ENCODE measurements at places on chromosomes 6 and 20.
A peak's percentile ranks its signal among the peaks of the same experiment; 100 is the strongest.

- no peak for DNase-seq
These were observed 20.7 kb upstream of the ZNF76 start for GRCh38 chr6:35238843-35239289.

GRCh38 chr6:157207521-157208076 is 115.7 kb downstream of the TMEM242 start:
- no peak for DNase-seq

DNA sequence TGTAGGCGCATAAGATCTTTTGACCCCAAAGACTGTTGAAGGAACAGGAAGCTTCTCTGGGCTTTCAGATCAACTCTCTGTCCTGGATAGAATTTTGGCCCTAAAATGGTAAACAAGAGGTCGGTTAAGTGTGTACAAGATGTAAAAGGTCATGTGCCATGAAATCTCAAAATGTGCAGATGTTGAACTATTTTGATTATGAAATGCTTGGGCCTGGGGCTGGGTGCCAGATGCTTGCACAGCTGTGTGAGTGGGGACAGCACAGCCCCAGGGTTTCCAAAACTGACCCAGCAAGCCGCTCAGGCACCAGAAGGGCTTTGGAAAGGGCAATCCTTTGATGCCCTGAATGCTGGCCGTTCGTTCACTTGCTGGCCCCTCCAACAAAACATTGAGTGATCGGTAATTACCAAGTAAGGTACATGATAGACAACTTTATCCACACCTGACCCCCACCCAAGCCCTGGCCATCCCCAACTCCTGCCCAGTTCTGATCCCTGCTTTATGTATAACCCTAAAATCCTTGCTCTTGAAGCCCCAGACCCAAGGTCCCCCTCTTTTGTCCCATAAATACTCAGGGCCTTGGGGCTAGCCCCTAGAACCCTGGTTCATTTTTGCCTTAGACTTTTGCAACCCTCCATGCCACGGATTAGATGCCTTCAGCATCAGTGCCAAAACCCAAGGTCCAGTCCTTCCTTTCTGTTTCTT is 1.9 kb downstream of the TMEM239 start:
- DNase-seq: no peak

DNA sequence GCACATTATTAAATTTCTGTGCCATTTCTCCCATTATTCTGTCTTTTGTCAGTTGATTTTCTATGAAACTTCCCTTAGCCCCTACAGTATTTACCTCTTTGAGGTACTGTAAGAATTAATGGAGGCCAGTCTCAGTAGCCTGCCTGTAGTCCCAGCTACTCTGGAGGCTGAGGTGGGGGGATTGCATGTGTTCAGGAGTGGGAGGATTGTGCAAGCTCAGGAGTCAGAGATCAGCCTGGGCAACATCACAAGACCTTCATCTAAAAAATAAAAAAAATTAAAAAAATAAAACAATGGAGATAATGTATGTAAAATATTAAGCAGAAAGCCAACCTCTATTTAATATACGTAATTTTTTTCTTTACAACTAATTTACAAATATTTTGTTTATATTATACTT is 77.8 kb downstream of the OR2B2 start:
- peak; percentile 52 for DNase-seq

- no peak for DNase-seq
These were observed 209.5 kb upstream of the RGS17 start for GRCh38 chr6:153340568-153340967.

GRCh38 chr6:52152711-52153160 is 33.4 kb upstream of the IL17A start:
- no peak for DNase-seq

GRCh38 chr6:162211022-162211421 is 516.5 kb downstream of the PRKN start:
- no peak for DNase-seq

DNA sequence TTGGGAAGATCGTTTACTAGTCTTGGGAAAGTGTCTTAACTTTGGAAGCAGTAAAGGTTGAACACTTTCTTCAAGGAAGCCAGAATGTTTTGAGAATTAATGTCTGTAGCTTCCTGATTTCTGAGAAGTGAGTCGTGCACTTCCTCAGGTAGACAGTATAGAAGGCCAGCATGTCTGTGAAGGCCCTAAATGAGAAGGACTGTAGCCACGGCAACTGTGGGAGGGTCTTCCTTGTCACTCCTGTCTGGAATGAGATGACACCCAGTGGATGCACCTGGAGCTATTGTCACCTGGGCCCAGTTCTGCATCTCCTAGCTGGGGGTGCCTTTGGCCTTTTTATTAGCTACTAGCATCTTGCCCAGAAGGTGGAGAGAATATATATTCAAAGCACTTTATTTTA is 8.8 kb downstream of the STX16 start:
- no peak for DNase-seq

DNA sequence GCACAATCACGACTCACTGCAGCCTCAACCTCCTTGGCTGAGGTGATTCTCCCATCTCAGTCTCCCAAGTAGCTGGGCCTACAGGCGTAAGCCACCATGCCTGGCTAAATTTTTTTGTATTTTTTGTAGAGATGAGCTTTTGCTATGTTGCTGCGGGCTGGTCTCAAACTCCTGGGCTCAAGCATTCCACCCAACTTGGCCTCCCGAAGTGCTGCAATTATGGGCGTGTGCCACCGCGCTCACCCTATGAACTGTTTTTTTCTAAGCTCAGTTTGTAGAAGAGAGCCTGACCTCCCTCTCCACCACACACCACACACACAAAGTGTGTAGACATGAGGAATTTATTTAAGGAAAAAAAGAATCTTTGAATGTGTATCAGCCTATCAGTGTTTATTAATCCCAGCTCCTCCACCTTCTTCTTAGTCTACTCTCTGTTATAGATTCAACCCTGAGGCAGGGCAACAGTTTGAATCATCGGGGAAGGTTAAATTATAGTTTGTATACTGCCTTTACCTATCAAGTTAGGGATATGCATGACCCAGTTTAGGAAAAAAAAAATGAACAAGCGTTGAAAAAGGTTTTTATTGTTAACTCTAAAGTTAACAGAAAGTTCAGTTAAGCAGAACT is 74.1 kb downstream of the PLEKHG1 start:
- DNase-seq: no peak

DNA sequence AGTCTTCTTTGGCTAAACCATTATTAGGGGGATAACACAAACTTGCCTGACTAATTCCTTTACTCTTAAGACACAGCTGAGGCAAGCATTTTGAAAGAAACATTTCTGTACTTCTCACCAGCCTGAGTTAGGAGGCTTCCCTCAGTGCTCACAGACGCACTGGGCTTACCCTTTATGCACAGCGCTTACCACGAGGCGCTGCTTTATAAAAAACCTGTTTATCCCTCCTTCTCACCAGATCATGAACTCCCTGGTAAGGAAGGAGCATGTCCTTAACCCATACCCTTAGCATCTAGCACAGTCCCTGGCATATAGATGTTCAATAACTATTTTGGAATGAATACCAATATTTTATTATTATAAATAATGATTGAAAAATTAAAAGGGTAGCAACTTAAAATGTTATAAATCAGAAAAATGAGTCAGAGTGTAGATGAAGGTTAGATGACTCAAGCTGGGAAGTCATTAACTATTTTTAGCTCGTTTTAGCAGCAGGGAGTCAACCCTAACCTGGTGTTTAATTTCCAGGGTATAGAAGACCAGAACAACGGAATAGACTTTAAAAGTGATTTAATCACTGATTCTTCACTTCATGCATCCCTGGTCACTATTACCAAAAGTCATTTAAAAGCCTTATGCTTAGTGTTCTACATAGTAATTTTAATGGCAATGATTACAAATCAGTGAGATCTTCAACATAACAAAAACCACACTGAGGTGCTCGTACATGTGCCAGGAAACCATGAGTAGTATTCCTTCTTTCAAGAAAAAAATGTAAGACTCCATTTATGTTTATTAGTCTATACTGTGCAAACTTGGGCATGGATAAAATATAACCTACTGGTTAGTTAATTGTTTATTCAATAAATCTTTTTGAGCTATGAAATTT is 4.1 kb upstream of the TPD52L1 start:
- DNase-seq: no peak

DNA sequence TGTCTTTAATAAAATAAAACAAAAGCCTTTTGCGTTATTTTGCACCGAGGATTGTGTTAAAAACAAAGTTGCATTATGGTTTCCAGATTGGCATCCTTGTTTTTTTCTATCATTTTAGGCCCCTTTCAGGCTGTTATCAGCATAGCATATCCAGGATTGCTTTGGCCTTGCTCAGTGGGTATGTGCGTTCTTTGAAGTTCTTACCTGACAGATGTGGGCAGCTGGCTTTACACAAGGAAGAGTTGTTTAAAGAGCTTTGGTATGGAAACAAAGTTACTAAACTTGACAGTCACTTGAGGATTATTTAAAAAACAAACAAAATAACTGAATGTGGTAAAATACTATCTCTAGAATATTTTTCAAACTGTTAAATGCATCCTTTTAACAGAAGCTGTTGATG is 6.6 kb downstream of the VAPB start:
- no peak for DNase-seq

DNA sequence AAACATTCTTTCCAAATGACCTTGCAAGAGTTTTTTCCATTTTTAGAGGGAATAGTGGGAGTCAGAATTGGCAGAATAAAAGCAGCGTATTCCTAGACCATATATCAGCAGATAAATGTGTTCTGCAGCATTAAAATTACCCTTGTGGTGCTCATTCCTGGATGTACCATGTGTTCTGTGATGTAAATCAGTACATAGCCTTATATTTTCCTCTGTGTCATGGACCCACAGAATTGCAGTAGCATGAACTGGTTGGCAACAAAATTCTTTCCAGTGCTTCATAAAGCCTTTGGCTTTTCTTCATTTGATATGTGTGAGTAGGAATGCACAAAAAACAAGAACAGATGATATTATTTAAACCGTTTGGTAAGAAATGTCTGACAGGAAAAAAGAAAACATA is 32.5 kb downstream of the ANKEF1 start:
- DNase-seq: no peak

DNA sequence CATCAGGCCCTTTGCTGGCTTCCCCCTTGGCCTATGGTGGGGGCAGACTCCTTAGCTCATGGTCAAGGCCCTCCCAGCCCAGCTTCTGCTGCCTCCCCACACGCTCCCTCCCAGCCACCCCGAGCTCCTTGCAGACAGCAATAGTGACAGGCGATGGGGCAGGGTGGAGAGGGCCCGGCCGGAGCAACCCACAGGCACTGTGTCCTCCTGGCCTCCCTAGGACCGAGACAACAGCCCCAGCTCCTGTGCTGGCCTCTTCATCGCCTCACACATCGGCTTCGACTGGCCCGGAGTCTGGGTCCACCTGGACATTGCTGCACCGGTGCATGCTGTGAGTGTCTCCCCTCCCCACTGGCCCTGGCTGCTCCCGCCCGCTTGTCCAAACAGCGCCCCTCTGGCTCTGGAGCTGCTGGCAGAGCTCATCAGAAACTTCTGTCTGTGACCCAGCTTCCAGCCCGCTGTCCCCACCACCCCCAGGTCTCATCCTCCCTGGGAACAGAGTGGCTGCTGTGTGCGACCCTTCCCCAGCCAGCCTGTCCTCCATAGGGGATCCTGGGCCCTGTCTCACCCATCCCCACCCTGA is 21.8 kb downstream of the NPEPL1 start:
- no peak for DNase-seq

DNA sequence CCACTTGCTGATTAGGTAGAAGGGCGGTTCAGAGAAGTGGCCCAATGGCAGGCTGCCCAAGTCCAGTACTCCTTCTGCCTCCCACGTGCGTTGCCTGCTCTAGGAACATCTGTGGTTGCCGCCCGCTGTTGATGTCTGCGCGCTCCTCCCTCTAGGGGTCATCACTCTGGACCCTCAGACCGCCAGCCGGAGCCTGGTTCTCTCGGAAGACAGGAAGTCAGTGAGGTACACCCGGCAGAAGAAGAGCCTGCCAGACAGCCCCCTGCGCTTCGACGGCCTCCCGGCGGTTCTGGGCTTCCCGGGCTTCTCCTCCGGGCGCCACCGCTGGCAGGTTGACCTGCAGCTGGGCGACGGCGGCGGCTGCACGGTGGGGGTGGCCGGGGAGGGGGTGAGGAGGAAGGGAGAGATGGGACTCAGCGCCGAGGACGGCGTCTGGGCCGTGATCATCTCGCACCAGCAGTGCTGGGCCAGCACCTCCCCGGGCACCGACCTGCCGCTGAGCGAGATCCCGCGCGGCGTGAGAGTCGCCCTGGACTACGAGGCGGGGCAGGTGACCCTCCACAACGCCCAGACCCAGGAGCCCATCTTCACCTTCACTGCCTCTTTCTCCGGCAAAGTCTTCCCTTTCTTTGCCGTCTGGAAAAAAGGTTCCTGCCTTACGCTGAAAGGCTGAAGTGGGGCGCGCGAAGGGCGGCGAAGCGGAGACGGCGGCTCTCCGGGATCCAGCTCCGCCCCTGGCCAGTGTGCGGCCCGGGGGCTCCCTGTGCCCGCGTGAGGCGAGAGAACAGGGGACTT is 8.5 kb downstream of the TRIM15 start:
- DNase-seq: peak; percentile 60

DNA sequence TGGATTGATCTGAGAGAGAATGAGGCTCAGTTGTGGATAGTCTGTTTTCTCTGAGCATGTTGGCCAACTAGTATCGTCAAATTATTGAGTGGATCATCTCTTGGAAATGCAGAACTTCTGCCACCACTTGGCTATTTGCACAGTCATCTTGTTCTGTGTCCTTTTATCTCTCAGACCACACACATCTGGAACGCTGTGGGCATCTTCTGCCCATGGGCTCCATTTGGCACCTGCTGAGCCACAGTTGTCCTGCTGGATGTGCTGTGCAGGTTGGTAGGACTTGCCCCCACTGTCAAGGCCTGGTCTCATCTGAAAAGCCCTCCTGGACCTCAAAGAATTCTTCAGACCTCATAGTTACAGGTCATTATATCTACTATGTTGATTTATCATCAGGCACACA is 16.7 kb upstream of the C20orf144 start:
- peak; percentile 34 for DNase-seq

DNA sequence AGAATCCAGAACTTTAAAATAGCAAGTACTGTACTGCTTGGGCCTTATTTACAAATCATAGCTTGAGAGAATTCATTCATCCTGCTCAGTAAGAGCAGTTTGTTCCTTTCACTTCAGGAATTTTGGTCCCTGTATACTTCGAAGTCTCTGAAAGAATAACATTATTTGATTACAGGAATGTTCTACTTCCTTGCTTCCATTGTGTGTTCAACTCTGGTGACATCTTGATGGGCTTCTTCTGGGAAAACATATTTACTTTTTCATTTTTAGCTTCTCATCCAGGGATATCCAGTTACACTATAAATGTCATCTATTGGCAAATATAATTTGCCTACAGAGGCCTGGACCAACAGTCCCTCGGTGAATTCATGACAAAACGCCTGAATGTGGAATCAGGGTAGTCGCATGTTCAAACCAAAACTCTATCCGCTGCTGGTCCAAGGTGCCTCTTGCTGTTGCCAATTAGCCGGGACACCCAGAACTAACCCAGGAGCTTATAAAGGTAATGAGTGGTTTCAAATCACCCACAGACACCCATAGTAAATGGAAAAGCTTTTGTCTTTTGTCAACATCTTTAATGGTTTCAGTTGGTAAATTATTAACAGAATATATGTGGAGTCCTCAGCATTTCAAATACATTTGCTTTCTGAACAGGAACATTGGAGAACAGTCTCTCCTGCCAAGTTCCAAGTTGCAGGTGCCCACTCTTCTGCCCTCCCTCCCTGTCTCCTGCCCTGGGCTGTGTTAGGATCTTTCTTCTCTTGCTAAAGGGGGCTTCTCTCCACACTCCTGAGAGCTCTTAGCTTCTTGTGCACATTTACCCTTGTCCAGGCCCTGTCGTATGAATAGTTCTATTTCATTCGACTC is 162.5 kb upstream of the CITED2 start:
- DNase-seq: no peak
